ENCODE measurements at places on chromosomes 1 and 21. TPM values are rescaled to one million over a fixed set of nuclear protein-coding genes. Genes with fewer than 3 reads are reported as not detected.

DNA sequence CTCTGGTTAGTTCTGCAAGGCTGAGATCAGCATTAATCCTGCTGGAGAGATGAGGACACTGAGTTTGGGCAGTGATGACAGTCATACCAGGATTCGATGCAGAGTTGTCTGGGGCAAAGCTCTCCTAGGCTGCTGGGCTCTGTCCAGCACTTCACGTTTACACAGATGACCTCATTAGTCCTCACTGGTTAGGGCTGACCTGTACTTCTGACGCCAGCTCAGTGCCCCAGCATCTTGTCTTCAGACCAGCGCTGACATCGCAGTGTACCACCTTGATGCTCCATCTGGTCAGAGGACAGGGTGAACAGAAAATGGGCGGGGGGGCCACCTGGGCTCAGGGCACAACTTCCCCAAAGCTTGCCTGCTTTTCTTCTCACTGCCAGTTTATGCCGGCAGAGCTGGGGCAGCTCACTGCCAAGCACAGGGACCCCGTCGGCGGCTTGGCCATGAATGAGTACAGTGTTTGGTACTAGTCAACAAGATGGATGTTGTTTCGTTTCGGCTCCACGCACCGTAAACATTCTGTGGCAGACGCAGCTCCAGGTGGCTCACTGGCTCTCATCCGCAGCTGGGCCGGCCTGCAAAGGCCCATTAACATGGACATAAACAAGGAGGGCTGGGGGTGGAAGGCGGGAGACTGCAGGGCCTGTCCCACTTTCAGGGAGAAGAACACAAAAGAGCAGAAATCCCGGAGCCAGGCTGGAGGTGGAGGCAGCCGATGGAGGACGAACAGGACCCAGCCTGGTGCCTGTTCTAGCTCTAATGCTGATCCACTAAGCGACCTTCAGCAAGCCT lies 118.7 kb downstream of the GLIS1 start:
- no peak for DNase-seq
- no peak overlapping the region for H3K4me3 ChIP-seq

DNA sequence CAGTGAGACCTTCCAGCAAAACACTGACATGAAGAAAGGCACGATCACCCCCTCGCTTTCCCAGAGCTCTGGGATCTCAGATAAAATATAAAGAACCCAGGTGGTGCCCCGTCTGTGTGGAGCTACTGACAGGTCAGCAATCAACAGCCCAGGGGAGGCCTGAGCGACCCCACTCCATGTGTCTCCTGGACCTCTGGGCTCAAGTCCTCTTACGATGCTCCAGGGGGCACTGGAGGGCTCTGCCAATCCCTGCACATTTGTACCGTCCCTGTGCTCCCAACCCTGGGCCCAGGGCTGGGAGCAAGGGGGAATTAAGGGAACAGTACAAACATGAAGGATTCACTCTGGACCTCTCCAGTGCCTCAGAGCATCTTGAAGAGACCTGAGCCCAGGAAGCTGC lies 12.5 kb downstream of the S100A7A start:
- no peaks in the 10 kb centered on the region for H3K36me3 ChIP-seq
- H3K27me3 ChIP-seq = no peaks in the 10 kb centered on the region
- no peak for DNase-seq
- H3K4me1 ChIP-seq = no peaks in the 10 kb centered on the region

DNA sequence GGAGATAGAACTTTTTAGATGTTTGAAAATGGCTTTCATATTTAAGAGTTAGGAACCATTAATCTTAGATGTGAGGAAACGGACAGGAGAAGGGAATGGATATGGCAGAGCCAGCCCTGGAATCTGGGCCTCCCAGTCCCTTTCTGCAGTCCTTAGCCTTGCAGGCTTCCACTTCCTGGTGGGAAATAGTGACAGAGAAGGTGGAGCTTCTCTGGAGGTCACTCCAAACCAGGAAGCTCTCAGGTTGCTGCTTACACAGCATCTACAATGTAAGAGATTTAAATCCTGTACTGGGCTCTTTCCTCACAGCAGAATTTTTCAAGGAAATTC lies 2.5 kb downstream of the S100A11 start:
- peaks cover 12% of the 10 kb centered on the region for H3K4me1 ChIP-seq
- H3K4me3 ChIP-seq = peak overlapping the region; percentile 69
- peaks cover 17% of the 10 kb centered on the region for H3K36me3 ChIP-seq
- no peak for DNase-seq
- peak overlapping the region; percentile 82 for H3K27ac ChIP-seq
- H3K27me3 ChIP-seq = no peaks in the 10 kb centered on the region

The DDAH1 gene
- total RNA-seq = 40.1 TPM

The ATP6V1G3 gene
- total RNA-seq = not detected
